ENCODE measurements at places on chromosomes 1 and 21. TPM values are rescaled to one million over a fixed set of nuclear protein-coding genes. Genes with fewer than 3 reads are reported as not detected.

DNA sequence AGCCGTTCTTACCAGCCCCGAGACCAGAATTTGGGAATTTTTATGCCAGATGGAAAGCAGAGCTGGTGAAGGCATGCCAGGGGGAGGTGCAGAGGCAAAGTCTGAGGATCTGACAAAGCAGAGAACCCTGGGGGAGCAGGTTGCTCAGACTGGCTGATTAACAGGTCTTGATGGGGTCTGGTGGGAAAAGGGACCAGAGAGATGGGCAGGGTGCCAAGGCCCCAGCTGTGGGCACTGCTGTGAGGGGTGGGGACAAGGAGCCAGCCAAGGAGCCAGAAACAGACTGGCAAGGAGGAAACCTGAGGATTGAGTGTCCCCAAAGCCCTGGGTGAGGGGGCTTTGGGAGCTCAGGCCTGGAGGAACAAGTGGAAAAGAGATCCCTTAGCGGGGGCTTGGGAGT, 21.4 kb downstream of the RPS6KA1 start:
- H3K36me3 ChIP-seq = no peaks in the 10 kb centered on the region
- no peaks in the 10 kb centered on the region for H3K4me1 ChIP-seq
- DNase-seq = no peak
- H3K27me3 ChIP-seq = no peaks in the 10 kb centered on the region

SRSF4 gene
- 48.5 TPM for total RNA-seq

- H3K27ac ChIP-seq = no peak overlapping the region
Observed at GRCh38 chr1:15994590-15995351, 9.3 kb upstream of the SRARP start.

DNA sequence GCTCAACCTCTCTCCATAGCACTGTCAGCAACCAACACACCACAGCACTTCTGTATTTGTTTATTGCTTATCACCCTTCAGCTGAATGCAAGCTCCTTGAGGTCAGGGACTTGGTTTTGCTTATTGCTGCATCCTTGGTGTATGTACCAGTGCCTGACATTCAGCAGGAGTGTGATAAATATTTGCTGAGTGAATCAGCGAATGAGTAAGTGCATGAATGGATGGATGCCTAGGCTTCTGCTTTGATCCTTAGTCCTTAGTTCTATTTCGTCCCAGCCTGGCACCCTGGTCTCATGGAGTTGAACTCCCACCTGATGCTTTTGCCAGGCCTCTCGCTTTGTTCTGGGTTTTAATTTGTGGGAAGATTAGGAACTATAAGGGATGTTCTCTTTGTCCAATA, 88.2 kb downstream of the ZSCAN20 start:
- H3K27me3 ChIP-seq = no peaks in the 10 kb centered on the region
- no peak overlapping the region for H3K27ac ChIP-seq
- H3K4me1 ChIP-seq = no peaks in the 10 kb centered on the region
- no peak overlapping the region for H3K4me3 ChIP-seq
- no peaks in the 10 kb centered on the region for H3K36me3 ChIP-seq

All from heart right ventricle (tissue), 16 donors.